Naive thymus-derived CD4-positive, alpha-beta T cell (primary cell): ENCODE measurements at places on chromosomes 5 and 9.

GRCh38 chr5:42960506-42960905, 79.6 kb downstream of the ANXA2R start:
- no peaks in the 10 kb centered on the region for H3K27me3 ChIP-seq
- no peak overlapping the region for H3K27ac ChIP-seq
- no peaks in the 10 kb centered on the region for H3K36me3 ChIP-seq
- no peak for DNase-seq
- H3K4me3 ChIP-seq = no peak overlapping the region

GRCh38 chr9:129336601-129337331, 158.7 kb upstream of the IER5L start:
- DNase-seq = no peak
- H3K36me3 ChIP-seq = no peaks in the 10 kb centered on the region
- H3K27ac ChIP-seq = no peak overlapping the region
- peak overlapping the region; percentile 74 for H3K4me3 ChIP-seq

DNA sequence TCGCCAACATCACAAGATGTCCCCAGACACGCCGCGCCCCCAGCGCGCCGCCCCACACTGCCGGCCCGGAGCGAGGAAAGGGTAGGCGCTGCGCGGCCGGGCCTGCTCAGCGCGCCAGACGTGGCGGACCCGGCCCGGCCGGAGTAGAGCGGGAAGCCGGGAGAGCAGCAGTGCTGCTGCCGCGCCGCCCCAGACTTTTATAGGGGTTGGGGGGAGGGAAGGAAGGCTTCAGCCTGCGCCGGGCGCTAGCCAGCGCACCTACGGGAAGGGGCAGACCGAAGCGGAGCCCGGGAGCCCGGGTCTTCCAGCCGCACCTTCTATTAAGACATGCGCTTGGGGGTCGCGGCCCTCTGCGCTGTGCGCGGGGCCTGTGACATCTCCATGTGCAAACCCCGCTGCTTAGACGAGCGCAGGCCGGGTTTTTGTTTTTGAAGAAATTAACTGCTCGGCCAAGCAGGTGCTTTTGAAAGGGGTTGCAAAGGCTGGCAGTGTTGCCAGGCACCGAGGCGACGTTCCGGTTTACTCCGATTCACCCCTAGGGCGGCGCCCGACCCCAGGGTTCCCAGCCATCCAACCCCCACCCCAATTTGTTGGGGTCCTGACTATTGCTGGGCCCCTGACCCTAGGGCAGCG, 353 bp upstream of the PAX5 start:
- DNase-seq = no peak
- no peak overlapping the region for H3K27ac ChIP-seq
- no peaks in the 10 kb centered on the region for H3K36me3 ChIP-seq
- peaks cover 71% of the 10 kb centered on the region for H3K27me3 ChIP-seq
- no peak overlapping the region for H3K4me3 ChIP-seq
- peaks cover 16% of the 10 kb centered on the region for H3K4me1 ChIP-seq

- DNase-seq = no peak
- H3K27me3 ChIP-seq = no peaks in the 10 kb centered on the region
- H3K36me3 ChIP-seq = no peaks in the 10 kb centered on the region
- H3K4me3 ChIP-seq = no peak overlapping the region
- no peaks in the 10 kb centered on the region for H3K4me1 ChIP-seq
Measured at GRCh38 chr9:133468777-133469421, 9.1 kb downstream of the CACFD1 start.

DNA sequence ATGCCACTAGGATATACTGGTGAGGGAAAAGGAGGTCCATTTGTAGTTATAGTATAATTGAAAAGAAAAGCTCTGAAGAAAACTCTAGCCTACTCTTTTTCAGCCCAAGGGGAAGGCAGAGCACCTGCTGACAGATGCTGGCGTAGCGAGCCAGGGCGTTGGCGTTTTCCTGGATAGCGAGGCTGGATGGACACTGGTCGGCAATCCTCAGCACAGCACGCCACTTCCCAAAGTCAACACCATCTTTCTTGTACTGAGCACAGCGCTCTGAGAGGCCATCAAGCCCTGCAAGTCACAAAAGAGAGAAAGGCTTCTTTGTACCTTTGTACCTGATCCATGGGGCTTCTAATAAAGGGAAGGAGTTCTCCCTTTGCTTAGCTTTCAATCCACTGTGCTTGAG, 8.2 kb downstream of the ALDOB start:
- DNase-seq = no peak
- no peak overlapping the region for H3K4me3 ChIP-seq
